Chondrocyte (in vitro differentiated cells): ENCODE measurements at places on chromosomes 2 and 18. TPM values are rescaled to one million over a fixed set of nuclear protein-coding genes. Genes with fewer than 3 reads are reported as not detected.

ACTG2 gene
- 173 to 1,480 TPM (median 1,439 TPM) in 3 replicates for total RNA-seq

CABLES1 gene
- total RNA-seq, result 26.2 to 46.3 TPM (median 29.3 TPM) in 3 replicates

GALNT13 gene
- 0.46 TPM in 1 of 3 replicates, not detected in the others for total RNA-seq

NT5DC4 gene
- total RNA-seq, result not detected in 3 replicates

RAPGEF4 gene
- 0.54 to 2.3 TPM (median 0.57 TPM) in 3 replicates for total RNA-seq

CFC1 gene
- total RNA-seq, result not detected in 3 replicates

LRRC30 gene
- total RNA-seq, result not detected in 3 replicates

TRIB2 gene
- 37.5 to 42.3 TPM (median 40.5 TPM) in 3 replicates for total RNA-seq

GRCh38 chr2:168107322-168107721, 140.1 kb downstream of the STK39 start:
- H3K4me1 ChIP-seq, result peaks cover 7% of the 10 kb centered on the region
- no peaks in the 10 kb centered on the region for H3K27me3 ChIP-seq
- H3K36me3 ChIP-seq, result peaks cover 16% of the 10 kb centered on the region
- DNase-seq, result no peak

- H3K27me3 ChIP-seq, result no peaks in the 10 kb centered on the region
- H3K27ac ChIP-seq, result no peak overlapping the region
- no peak for DNase-seq
- no peak overlapping the region for H3K4me3 ChIP-seq
- H3K4me1 ChIP-seq, result peaks cover 33% of the 10 kb centered on the region
Observed at GRCh38 chr2:100831158-100831750, 11.3 kb downstream of the NPAS2 start.

GRCh38 chr2:175004730-175004979, 526 bp downstream of the CHN1 start:
- no peaks in the 10 kb centered on the region for H3K36me3 ChIP-seq
- H3K4me1 ChIP-seq, result peaks cover 12% of the 10 kb centered on the region
- H3K27ac ChIP-seq, result no peak overlapping the region
- peaks cover 12% of the 10 kb centered on the region for H3K27me3 ChIP-seq
- no peak for DNase-seq

GRCh38 chr2:100603414-100603813, 40.6 kb downstream of the PDCL3 start:
- H3K4me3 ChIP-seq, result no peak overlapping the region
- no peak for DNase-seq
- no peaks in the 10 kb centered on the region for H3K27me3 ChIP-seq
- no peak overlapping the region for H3K27ac ChIP-seq
- H3K4me1 ChIP-seq, result peaks cover 15% of the 10 kb centered on the region

- no peak for DNase-seq
- no peaks in the 10 kb centered on the region for H3K36me3 ChIP-seq
- peaks cover 38% of the 10 kb centered on the region for H3K27me3 ChIP-seq
- peaks cover 7% of the 10 kb centered on the region for H3K4me1 ChIP-seq
- no peak overlapping the region for H3K27ac ChIP-seq
Observed at GRCh38 chr18:11747731-11748130, 58.7 kb downstream of the GNAL start.

DNA sequence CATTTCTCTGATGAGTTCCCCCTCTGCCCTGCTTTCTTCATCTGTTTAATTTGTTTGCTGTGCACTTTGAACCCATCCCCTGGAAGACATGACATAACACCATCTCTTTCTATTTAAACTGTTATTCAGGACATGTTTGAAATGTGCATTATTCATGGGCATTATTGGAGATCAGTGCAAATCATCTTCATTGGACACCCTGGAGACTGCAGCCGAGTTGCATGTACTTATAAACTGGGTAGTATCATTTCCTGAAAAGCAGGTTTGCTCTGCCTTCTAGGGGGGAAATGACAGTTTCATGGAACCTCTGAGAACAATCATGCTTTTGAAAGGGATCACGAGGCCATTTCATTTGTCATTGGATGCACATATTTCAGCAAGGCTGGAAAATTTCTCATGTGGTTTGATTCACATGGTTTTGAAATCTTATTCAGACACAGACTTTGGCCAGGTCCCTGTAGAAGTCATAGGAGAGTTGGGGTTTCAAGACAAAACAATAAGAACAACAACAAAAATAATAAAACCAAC, 462.8 kb upstream of the MEX3C start:
- no peaks in the 10 kb centered on the region for H3K4me1 ChIP-seq
- no peak for DNase-seq
- H3K36me3 ChIP-seq, result no peaks in the 10 kb centered on the region
- no peak overlapping the region for H3K4me3 ChIP-seq
- no peak overlapping the region for H3K27ac ChIP-seq

DNA sequence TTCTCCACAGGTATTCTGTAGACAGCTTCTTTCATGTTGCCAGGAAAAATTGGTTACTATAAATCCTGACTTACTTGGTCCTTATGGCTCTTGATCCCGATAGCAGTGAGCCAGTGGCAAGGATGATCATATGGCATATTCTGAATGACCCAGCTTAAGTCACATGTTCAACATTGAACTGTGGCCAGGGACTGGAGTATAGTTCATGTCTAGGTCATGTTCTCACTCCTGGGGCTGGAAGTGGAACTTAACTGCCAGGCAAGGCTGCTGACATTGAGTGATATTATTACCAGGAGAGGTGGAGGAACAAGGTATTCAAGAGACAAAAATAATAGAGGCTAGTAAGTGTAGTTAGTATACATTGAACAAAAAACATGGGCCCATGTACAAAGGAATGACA, 26.2 kb downstream of the R3HDM1 start:
- peaks cover 15% of the 10 kb centered on the region for H3K4me1 ChIP-seq
- no peak overlapping the region for H3K4me3 ChIP-seq
- no peak for DNase-seq
- H3K27ac ChIP-seq, result no peak overlapping the region

DNA sequence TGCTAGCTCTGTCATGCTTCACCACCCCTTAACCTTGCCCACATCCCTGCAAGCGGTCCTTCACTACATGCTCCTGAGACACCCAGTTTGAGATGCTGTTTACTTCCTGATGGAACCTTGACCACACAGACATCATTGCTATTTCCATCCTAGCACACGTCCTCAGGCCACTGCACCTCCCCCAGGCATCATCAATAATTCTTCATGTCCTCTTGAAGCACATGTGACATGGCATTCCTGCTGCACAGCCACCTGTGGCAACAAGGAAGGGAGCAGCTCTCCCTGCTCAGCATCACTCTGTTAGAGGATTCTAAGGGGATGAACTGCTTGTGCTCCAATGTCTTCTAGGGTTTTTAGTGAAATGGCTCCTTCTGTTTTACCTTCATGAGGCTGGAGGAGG, 26.1 kb upstream of the ST3GAL5 start:
- no peak for DNase-seq
- peaks cover 25% of the 10 kb centered on the region for H3K4me1 ChIP-seq
- H3K36me3 ChIP-seq, result peaks cover 1% of the 10 kb centered on the region
- H3K27ac ChIP-seq, result no peak overlapping the region
- H3K4me3 ChIP-seq, result no peak overlapping the region
- no peaks in the 10 kb centered on the region for H3K27me3 ChIP-seq

DNA sequence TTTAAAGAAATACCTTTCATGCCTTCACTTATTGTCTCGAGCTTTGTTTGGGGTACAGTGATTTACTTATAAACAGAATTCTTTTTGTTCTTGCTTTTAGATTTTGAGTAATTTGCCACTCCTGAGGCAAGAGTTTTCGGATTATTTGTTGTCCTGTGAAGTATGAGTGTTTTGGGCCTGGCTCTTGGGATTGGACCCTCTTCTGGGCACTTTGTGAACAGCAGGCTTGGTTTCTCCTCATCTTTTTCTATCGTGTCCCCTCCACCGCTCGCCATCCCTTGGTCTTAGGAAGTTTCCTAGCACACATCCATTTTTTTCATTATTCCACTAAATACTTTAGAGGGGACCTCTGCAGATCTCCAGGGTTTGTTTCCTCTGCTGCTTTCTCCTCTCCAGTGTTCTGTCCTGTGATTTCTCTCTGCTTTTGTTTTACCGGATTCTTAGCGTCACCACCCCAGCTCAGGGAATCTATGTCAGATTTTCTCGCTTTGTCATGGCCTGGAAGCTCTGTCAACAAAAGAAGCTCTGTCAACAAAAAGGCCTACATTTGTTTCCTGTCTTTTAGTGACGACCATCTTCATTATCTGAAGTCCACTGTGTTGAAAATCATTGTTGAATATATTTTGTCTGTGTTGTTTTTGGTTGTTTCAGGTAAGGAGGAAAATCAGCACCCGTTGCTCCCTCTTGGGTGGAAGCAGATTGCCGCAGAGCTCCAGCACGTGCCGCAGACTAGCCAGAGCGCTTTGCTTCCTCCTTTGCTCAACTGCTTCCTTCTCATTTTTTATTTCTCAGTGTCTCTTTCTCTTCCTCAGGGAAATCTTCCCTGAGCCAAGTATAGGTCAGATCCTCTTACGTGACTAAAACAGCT, 27.8 kb downstream of the ANKRD62 start:
- H3K27ac ChIP-seq, result no peak overlapping the region
- H3K4me1 ChIP-seq, result no peaks in the 10 kb centered on the region
- DNase-seq, result no peak
- no peaks in the 10 kb centered on the region for H3K36me3 ChIP-seq

DNA sequence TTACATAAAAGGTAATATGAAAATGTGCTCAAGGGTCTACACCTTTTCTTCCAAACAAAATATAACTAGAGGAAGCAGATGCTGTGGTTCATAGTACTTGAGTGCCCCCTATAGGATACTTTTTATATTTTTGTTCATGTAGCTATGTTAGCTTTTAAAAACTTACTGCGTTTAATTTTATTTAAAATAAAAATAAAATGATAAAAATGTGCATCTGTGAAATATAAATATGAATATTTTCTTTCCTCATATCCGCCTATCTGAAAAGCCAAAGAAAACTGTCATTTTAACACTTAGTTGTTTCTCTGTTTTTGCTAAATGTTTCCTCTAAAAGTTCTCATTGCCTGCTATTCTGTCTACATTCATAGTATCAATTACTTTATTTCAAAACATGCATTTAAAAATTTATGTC, 9.6 kb upstream of the LRP1B start:
- H3K4me1 ChIP-seq, result no peaks in the 10 kb centered on the region
- no peaks in the 10 kb centered on the region for H3K36me3 ChIP-seq
- H3K27ac ChIP-seq, result no peak overlapping the region
- H3K27me3 ChIP-seq, result no peaks in the 10 kb centered on the region

- no peak overlapping the region for H3K4me3 ChIP-seq
- H3K4me1 ChIP-seq, result no peaks in the 10 kb centered on the region
- H3K27ac ChIP-seq, result no peak overlapping the region
- H3K36me3 ChIP-seq, result no peaks in the 10 kb centered on the region
Observed at GRCh38 chr18:35754464-35754863, 172.9 kb downstream of the GALNT1 start.

DNA sequence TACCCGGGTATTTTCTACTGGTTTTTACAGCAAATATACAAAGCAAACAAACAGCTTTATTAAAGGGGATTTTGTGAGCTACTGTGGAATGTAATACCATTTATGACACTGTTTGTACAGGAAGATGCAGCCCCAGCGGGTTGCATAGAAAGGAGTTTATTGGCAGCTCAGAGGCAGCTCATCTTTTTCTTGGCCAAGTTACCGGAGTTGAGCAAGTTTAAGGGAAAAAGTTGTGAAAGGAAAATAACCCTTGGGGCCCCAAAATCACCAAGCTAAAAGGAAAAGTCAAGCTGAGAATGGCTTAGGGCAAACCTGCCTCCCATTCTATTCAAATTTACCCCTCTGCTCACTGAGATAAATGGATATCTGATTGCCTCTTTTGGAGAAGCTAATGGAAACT, 60.8 kb downstream of the MOB4 start:
- no peak overlapping the region for H3K4me3 ChIP-seq
- no peaks in the 10 kb centered on the region for H3K27me3 ChIP-seq
- H3K27ac ChIP-seq, result peak overlapping the region; percentile 13
- peaks cover 24% of the 10 kb centered on the region for H3K4me1 ChIP-seq
- H3K36me3 ChIP-seq, result peaks cover 25% of the 10 kb centered on the region
- no peak for DNase-seq

- H3K4me1 ChIP-seq, result no peaks in the 10 kb centered on the region
- H3K27me3 ChIP-seq, result no peaks in the 10 kb centered on the region
- H3K36me3 ChIP-seq, result peaks cover 7% of the 10 kb centered on the region
- H3K27ac ChIP-seq, result no peak overlapping the region
- DNase-seq, result no peak
Observed at GRCh38 chr2:235841863-235842262, 326.3 kb downstream of the GBX2 start.

GRCh38 chr18:49967171-49967570, 153.8 kb upstream of the ACAA2 start:
- H3K27me3 ChIP-seq, result peaks cover 6% of the 10 kb centered on the region
- no peaks in the 10 kb centered on the region for H3K36me3 ChIP-seq
- no peak overlapping the region for H3K27ac ChIP-seq
- H3K4me3 ChIP-seq, result no peak overlapping the region
- H3K4me1 ChIP-seq, result no peaks in the 10 kb centered on the region
- DNase-seq, result no peak
